Peyer's patch (tissue), 4 donors: ENCODE measurements at places on chromosomes 6 and 20.

- no peaks in the 10 kb centered on the region for H3K36me3 ChIP-seq
- no peak overlapping the region for H3K27ac ChIP-seq
- no peak for DNase-seq
- no peaks in the 10 kb centered on the region for H3K27me3 ChIP-seq
Observed at GRCh38 chr20:58685988-58686387, 6.6 kb upstream of the NPEPL1 start.

DNA sequence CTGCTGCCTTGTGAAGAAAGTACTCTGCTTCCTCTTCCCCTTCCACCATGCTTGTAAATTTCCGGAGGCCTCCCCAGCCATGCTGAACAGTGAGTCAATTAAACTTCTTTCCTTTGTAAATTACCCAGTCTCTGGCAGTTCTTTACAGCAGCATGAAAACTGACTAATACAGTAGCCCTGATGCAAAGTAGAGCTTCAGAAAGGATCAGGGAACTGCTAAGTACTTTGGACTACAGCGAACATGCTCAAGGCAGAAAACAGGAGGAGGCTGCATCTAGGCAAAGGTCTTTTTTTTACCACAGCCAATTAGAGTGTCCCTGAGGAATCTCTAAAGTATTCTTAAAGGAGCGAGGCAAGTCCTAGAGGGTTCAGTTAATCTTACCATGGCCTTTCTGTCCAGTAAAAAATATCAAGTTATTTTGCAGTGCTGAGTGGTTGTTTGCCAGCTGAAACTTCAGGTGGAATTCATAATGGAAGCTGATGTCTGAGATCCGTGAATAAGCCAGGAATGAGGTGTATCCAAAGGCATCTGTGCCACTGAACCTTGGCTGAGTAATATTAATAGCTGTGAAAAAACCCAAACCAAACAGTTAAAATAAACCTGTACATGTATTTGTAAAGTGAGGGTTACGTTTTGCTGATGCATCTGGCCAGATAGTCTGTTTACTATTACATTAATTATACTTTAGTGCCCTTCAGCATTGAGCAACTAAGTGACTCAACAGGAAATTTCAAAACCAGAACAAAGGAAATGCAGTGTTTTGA, 170.4 kb downstream of the PHF3 start:
- no peaks in the 10 kb centered on the region for H3K27me3 ChIP-seq
- no peak overlapping the region for H3K27ac ChIP-seq
- DNase-seq: no peak
- no peaks in the 10 kb centered on the region for H3K4me1 ChIP-seq

DNA sequence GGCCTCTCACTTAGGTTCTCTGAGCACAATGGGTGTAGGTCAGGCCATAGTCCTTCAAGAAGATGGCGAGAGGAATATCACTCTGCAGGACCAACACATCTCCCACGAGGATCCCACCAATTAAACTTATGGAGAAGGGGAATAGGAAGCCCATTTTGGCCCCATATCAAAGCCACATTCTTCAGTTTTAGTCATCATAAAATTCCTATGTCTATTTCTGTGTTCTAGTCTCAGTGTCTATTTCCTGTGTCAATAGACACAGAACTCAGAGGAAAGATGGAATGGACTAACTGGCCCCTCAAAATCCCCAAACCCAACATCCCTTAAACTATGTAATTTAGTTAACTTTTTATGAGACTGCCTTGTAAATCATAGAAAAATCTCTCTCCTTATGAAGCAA, 216.8 kb downstream of the HACE1 start:
- no peaks in the 10 kb centered on the region for H3K36me3 ChIP-seq
- H3K4me1 ChIP-seq: no peaks in the 10 kb centered on the region
- no peak for DNase-seq
- H3K27ac ChIP-seq: no peak overlapping the region
- H3K4me3 ChIP-seq: no peak overlapping the region

- H3K27ac ChIP-seq: no peak overlapping the region
- H3K4me3 ChIP-seq: no peak overlapping the region
- no peak for DNase-seq
- no peaks in the 10 kb centered on the region for H3K36me3 ChIP-seq
Observed at GRCh38 chr6:28606424-28607391, 81.0 kb downstream of the GPX5 start.

DNA sequence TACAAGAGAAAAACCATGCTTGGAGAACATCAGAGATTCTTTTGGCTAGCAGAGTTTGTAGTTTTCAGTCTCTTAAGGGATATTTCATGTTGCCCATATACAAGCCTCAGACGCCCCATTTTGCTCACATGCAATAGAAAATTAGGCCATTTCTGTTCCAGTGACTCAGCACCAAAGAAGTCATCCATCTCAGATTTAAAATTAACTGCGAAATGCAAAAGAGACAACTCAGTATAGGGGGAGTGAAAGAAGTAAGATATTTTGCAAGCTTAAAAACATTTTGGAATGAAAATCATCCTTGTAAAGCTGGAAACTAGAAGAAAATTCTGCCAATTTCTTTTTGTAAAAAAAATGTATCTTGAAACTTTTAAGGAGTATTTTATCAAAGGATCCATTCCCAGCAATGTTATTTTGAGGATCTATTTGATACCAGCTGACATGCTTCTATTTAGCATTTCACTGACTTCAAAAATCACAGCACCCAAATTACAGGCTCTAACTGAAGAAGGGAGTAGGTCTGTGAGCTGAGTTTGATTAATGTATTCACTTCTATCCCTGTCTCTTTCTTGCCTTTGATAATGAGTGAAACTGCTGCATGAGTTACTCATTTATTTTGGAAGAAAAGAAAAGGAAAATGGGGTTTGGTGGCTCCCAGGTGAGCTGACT, 223.7 kb upstream of the SULF2 start:
- no peaks in the 10 kb centered on the region for H3K36me3 ChIP-seq
- H3K27me3 ChIP-seq: no peaks in the 10 kb centered on the region
- no peak for DNase-seq
- no peaks in the 10 kb centered on the region for H3K4me1 ChIP-seq

GRCh38 chr6:13164291-13164690, 164.0 kb downstream of the TBC1D7 start:
- H3K4me1 ChIP-seq: no peaks in the 10 kb centered on the region
- no peak for DNase-seq
- H3K27me3 ChIP-seq: no peaks in the 10 kb centered on the region
- no peak overlapping the region for H3K4me3 ChIP-seq
- H3K36me3 ChIP-seq: no peaks in the 10 kb centered on the region

GRCh38 chr6:19896693-19897010, 59.5 kb downstream of the ID4 start:
- H3K27me3 ChIP-seq: no peaks in the 10 kb centered on the region
- DNase-seq: no peak
- H3K27ac ChIP-seq: no peak overlapping the region

- no peaks in the 10 kb centered on the region for H3K4me1 ChIP-seq
- DNase-seq: no peak
- no peak overlapping the region for H3K4me3 ChIP-seq
- no peaks in the 10 kb centered on the region for H3K36me3 ChIP-seq
Observed at GRCh38 chr6:131052181-131052580, 10.9 kb downstream of the EPB41L2 start.
